Stimulated activated CD8-positive, alpha-beta memory T cell treated with anti-CD3 and anti-CD28 coated beads, Interleukin-2, amount 100 ng/mL, for 48 hours (primary cell): ENCODE measurements at places on chromosomes 1 and 21.
A peak's percentile ranks its signal among the peaks of the same experiment; 100 is the strongest.

DNA sequence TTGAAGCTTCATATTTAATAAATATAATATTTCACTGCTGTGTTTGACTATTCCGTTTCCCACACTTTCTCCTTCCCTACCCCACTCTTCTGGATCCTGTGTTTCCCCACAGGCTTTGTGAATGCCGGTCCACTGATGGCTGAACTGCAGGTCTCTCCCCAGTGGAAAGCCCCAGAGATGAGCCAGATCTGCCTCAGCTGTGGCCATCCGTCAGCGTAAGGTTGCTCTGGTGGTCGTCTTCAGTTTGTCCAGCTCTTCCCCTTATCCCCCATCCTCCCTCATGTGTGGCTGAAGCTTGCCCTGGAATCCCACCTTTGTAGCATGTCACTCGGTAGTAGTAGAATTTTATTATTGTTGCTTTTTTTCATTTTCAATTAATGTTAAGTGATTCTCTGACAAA lies 11.4 kb downstream of the SMAP2 start:
- DNase-seq = no peak

GRCh38 chr21:45590726-45591618 lies 48.7 kb upstream of the SLC19A1 start:
- DNase-seq = peak; percentile 51

DNA sequence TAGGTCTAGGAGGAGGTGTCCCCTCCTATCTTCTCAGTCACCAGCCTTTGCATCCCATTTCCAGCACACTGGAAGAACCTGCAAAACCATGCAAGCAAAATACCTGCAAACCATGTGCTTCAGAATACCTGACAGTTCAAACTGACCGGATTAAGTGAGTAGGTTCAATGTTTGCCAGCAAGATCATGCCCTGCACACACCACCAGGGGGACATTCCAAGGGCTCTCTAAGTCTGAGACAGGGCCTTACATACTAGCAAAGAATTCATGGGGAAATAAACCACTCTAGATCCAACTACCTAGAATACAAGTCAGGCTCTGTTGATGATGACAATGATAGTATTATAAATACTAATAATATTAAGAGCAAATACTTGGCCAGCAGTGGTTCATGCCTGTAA lies 27.6 kb downstream of the INPP5B start:
- DNase-seq = no peak

GRCh38 chr1:47440599-47441081 lies 2.8 kb downstream of the FOXD2 start:
- no peak for DNase-seq

- no peak for DNase-seq
Observed at GRCh38 chr1:78101514-78101913, 55.7 kb downstream of the GIPC2 start.

GRCh38 chr1:203700901-203701300 lies 64.1 kb upstream of the LAX1 start:
- DNase-seq = no peak
